ENCODE measurements at places on chromosomes 5 and 9. TPM values are rescaled to one million over a fixed set of nuclear protein-coding genes. Genes with fewer than 3 reads are reported as not detected.

DNA sequence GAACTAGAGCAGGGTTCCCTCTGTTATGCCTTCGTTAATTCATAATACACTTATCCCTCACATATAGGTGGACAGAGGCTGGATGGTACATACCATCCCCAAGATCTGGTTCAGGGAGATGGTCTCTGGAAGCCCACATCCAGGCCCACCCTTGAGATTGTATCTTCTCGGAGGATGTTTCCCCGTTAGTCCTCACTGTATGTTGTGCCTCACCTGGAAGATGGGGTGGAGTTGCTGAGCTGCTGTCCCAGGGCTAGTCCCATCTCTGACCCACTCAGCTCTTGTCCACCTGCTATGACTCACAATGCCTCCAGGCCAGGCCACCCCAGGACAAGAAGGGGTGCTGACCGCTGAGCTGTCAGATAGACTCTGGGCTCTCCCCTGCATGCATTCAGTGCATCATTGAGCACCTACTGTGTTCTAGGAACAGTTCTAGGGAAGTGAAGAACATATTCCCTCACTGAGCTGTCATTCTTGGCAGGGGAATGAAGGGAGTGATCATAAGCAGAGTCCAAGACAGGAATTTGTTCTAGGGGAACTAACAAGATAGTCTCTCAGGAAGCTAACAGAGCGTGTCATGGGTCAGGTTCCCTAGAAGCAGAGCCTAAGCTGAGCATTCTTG, at the start of gene CBY3:
Gene CBY3 (minus strand): TSS at position 255 of the 622 bp plus-strand sequence. CDS start 116 bp downstream, at position 139.
- DNase-seq: no peak

GRCh38 chr9:124725068-124725452, 46.1 kb downstream of the NR6A1 start:
- no peak for DNase-seq

- no peak for DNase-seq
These were observed 165.0 kb downstream of the DROSHA start for GRCh38 chr5:31366941-31367340.

DNA sequence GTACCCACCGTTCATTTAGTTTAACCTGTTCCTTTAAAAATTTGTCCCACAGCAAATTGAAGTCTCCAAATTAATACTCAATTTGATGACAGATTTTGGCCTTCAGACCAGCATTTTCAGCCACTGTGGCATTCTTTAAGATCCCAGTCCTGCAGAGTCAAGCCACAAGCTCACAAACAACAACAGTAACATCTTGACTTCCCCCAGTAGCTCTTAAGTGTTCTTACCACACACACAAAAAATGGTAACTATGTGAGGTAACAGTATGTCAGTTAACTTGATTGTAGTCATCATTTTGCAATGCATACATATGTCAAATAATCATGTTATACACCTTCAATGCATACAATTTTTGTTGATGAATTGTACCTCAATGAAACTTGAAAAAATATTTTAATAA, 247.9 kb downstream of the LURAP1L start:
- DNase-seq: no peak

DNA sequence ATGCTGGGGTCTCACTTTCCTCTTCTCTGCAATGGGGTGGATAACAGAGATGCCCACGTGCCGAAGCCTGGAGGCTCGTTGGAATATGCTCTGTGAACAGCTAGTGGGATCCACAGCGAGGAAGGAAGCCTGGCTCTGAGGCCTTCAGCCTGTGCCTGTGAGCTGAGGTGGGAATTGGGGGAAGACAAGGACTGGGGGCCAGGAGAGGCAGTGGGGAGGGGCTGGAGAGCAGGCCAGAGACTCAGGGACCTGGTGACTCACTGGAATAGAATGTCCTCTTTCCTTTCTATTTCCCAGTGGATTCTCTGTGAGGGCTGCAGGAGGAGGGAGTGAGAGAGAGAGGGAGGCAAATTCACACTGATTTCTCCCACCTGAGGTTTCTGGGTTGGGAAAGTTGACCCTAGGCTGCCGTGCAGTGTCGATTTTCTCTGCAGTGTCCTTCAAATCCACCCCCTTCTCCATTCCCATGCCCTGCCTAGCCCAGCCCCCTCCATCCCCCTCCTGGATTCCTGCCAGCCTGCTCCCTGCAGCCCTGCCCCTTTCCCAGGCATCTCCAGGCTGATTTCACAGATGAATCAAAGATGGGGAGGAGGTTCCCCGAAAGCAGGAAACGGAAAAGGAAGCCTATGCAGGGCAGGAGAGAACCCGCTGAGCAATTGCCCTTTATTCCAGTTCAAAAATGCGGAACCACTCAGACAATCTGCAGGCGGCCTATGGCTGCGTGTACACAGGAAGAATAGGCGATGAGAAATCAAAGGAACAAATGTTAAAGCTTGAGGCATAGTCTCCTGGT, 1.4 kb upstream of the SPAAR start:
- DNase-seq: peak; percentile 64

DNA sequence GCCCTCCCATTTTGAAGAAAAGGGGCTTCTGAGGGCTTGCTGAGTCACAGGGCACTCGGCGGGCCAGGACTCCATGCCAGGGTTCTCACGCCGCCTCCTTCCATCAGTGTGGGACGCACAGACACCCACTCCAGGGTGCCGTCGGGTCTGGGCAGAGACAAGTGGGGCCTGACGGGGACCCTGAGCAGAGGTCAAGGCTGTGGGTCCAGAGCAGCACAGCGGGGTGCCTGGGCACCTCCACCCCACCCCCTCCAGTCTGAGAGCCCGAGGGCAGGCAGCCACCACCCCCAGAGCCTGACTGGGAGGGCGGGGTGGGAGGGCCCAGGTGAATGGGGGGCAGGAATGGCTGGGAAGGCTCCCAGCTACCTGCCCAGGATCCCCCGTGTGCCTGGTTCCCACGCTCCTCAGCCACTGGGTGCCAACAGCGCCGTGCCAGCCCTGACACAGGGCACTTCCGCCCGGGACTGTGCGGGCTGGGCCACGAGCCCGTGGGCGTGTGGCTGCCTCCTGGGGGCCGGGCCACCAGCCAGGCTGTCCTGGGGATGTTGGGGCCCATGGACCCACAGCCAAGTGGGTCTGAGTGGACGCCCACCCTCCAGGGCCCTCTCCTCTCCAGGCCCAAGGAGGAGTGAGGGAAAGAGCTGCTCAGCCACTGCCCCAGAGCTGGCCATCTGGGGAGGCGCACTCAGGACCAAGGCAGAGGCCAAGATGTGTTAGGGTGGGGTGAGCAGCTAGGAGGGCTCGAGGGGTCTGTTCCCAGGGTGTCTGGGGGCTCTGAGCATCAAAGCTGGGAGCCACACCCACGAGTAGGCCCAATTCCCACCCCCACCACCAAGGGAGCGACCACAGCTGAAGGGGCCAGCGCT, 10.1 kb upstream of the NRARP start:
- no peak for DNase-seq

- DNase-seq: peak; percentile 32
These were observed 136.5 kb upstream of the STK32A start for GRCh38 chr5:147098233-147098790.

- DNase-seq: no peak
These were observed 669.2 kb downstream of the NR2F1-AS1 start for GRCh38 chr5:92911851-92912250.

- no peak for DNase-seq
These were observed 4.6 kb downstream of the DCANP1 start for GRCh38 chr5:135442431-135443160.

DNA sequence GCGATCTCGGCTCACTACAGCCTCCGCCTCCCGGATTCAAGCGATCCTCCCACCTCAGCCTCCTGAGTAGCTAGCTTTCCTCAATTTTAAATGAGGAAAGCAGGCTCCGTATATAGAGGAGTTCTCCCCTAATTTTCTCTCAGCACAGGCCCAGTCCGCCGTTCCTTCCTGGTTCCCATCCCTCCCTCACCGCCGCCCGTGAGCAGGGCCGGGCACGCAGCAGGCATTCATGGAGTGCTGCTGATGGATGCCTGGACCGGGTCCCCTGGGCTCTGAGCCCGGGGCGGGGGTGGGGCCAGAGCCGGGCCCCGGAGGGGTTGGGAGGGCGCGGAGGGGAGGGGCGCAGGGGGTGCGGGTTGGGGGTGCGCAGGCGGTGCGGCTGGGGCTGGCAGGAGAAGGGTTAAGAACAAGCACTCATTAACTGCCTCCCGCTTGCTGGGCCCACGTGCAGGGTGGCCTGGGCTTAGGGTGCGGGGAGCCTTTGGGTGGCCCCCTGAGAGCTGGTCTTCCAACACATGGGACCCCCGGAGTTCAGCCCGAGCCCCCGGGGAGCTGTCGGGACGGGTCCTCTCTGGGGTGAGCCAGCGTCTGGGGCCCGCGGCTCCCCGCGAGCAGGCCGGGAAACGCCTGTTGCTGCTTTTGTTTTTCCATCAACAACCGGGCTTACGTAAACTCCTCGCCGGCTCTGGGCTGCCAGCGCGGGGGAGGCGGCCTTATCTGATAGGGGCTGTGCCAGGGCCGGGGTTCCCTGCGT, 33.7 kb downstream of the LHX2 start:
- no peak for DNase-seq

DNA sequence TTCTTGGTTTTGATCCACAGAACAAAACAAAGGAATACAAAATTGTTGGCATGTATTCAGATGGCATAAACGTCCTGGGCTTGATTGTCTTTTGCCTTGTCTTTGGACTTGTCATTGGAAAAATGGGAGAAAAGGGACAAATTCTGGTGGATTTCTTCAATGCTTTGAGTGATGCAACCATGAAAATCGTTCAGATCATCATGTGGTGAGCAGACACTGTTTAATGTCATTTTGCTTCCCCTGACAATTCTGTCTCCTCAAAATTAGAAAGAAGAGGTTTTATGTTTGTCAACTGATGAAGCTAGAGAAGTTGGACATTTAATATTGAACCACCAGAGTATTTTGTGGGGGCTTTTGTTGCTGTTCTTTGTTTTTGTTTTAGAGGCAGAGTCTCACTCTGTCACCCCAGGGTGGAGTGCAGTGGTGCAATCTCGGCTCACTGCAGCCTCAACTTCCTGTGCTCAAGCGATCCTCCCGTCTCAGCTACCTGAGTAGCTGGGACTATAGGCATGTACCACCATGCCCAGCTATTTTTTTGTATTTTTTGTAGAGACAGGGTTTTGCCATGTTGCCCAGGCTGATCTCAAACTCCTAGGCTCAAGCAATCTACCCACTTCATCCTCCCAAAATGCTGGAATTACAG, 82.0 kb downstream of the SLC1A1 start:
- DNase-seq: no peak

GRCh38 chr5:176882567-176882903, 16.6 kb downstream of the HK3 start:
- DNase-seq: no peak

DNA sequence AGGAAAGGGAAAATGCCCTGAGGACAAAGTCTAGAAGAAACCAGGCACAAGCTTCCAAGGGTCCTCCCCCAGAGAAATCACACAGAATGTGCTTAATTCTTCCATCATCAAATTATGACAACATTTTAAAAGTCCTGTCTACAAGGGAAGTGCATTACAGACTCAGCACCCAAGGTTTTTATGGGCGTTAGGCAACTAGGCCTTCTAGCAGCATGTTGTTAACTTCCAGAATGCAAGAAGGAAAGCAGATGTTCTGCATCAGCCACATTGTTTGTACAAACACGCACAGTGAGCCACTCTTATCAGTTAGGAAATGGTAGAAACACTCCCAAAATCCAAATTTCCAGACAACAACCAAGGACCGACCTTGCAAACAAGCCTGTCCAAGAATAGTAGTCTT, 26.5 kb downstream of the SMC5 start:
- DNase-seq: peak; percentile 11

GRCh38 chr9:85064811-85065371, 395.4 kb downstream of the NTRK2 start:
- no peak for DNase-seq

DNA sequence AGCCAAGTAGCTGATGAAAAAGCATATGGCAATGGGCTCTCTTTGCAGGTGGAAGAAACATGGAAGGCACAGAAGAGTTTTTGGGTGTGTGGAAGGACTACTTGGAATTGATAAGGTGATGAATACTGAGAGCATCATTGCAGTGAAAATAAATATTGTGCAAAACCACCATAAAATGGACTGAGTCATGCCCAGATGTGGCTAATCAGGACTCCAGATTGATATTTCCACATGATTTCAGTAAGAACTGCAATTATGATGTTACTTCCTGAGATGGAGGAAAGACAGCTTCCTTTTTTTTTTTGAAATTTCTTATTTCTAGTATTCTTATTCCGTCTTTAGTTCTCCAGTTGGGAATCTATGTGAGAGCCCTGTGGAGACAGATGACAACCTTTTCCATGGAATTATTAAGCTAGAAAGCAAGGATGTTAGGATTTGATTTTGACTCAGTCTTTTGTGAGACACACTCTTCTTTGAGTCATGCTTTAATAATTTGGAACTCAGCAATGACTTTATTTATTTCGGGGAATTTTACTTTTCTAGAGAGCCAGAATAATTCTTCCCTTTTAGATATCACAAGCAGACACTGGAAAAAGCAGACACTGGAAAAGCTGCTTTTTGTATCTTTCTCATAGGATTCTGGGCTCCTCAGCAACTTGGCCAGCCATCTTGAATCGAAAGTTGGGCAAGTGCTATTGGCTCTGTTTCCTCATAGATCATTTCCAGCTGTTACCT, 94.2 kb upstream of the VCAN start:
- no peak for DNase-seq

DNA sequence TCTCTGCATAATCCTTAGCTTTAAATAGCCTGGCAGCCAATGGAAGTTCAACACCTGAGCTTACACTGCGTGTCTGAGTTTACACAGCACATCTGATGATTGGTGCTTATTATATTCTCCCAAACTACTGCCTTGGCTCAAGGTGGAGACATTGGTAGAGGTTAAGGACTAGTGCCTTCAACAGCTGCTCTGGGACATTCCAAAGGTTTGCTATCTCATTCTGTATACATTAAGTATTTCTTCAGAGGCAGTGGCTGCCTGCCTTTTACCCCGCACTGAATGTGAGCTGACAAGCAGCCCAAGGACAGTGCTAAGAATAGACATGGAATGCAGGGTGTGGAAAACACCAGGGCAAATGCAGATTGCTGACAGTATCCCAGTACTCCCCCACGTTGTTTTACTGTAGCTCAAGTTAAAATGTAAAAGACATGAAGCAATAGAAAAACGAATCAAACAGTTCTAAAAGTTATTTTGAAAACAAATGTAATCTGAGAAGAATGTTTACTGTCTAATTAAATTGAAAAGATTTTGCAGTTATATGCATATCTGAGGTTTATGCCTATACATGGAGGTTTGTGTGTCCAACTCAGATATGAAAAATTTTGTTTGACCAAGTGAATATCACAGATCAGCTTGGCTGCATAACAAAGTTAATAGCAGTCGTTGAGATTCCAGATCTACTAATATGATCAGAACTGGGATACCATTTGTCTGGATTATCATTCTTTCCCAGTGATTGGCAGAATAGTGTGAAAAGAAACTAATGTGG, 1.8 kb downstream of the HSPB3 start:
- DNase-seq: no peak

The C8G gene
- polyA plus RNA-seq: 1.2 TPM

The LRRC19 gene
- not detected for polyA plus RNA-seq

The PFN3 gene
- polyA plus RNA-seq: not detected

The PBX3 gene
- polyA plus RNA-seq: 39.1 TPM

All from urinary bladder (tissue), 4 donors.